T-helper 9 cell (primary cell): ENCODE measurements at places on chromosomes 1 and 21.

- no peak for DNase-seq
Measured at GRCh38 chr1:24451746-24452145, 36.1 kb downstream of the NIPAL3 start.

DNA sequence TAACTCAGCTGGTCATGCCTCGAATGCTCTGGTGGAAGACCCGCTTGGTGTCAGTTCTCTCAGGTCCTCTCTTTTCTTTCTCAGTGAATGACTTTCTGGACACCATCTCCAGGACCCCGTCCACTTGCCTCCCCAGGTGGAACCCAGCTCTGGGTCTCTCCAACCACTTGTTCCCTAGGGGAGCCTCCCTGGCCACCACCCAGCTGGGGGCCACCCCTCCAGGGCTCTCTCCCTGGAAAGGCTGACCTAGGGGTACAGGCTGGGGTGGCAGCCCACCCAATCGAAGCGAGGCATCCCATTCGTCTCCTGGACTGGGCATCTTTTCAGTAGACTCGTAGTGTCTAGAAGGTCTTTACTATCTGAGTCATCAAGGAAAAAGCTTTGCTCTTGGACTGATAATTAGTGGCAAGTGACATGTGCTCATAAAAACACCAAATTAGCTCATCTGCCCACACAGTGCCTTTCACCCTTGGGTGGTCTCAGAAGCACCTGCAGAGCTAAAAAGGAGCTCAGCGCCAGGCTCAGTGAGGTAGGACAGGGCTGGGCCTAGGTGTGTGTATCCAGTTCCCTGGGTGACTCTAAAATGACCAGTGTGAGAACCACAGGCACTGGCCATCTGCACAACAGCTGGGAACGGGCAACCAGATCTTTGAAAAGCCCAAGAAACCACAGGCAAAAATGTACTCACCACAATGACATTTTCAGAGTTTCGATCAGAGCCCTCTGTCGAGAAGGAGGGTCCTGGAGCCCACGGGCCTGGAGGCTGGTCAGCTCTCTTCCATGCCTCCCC is 2.4 kb upstream of the PDXK start:
- no peak for DNase-seq

GRCh38 chr1:228036701-228037231 is 30.0 kb downstream of the WNT3A start:
- no peak for DNase-seq

DNA sequence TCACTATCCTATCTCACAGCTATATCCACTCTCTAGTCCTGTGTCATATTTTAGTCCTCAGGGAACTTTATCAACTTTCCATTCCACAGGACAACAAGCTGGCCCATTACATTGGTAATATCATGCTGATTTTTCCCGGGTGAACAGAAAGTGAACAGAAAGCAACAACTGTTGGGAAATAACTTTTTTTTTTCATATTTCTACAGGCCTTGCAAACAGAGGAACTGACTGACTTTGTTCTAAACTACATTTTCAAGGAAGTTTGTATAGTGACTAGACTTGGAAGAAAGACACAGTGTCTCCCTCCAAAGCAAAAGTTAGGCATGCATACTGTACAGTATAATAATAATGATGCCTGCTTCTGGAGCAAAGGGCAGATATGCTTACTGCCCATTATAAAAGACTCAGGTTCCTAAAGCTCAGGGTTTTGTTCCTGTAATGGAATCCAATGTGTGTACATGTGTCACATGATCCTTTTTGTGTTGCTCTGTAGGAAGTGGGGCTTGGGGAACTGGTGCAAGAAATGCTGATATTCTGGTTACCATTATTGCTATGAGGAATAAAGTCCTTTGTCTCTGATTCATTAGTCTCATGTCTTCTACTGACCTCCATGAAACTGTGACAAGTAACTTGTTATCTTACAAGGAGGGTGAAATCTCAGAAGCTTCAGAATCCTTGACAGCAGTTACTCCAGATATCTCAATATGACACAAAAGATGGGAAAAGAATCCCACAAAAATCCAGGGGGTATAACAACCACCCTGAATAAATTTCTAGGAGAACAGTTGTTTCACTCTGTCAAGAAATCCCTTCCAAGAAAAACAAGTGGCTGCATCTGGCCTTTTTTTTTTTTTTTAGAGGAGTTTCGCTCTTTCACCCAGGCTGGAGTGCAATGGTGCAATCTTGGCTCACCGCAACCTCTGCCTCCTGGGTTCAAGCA is 17.7 kb upstream of the NTPCR start:
- DNase-seq, result no peak

GRCh38 chr1:78869136-78869535 is 137.4 kb downstream of the ADGRL4 start:
- DNase-seq, result no peak

DNA sequence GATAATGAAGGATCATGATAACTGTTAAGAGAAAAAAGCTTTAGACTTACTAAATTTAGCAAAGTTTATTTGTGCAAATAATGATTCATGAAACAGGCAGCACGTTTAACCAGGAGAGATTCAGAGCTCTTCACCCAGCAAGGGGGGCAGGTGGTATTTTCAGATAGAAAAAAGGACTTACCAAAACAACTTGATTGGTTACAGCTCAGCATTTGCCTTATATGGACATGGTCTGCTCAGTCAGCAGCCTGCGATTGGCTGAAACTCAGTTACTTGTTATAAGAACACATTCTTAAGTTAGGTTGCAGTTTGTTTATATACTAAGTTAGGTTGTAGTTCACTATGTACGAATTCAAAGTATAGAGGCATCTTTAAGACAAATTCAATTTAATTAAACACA is 165.6 kb downstream of the DUSP10 start:
- no peak for DNase-seq
